Left lung (tissue), 14 donors: ENCODE measurements at places on chromosomes 7 and 10. TPM values are rescaled to one million over a fixed set of nuclear protein-coding genes. Genes with fewer than 3 reads are reported as not detected.

Gene MARCHF5
- 41.8 TPM for total RNA-seq

Gene PPP1R9A
- total RNA-seq: 25.9 TPM

Gene NKX6-2
- total RNA-seq: not detected

Gene TMEM236
- total RNA-seq: 2.8 TPM

Gene PLXNA4
- total RNA-seq: 6.6 TPM

Gene GLI3
- 20.3 TPM for total RNA-seq

Gene SH2D4B
- total RNA-seq: 0.37 TPM

Gene GRID2IP
- total RNA-seq: 0.35 TPM
